ENCODE measurements at places on chromosomes 2 and 18. TPM values are rescaled to one million over a fixed set of nuclear protein-coding genes. Genes with fewer than 3 reads are reported as not detected.

The ACSL3 gene
- total RNA-seq: 47.9 TPM

The CHRNG gene
- total RNA-seq: not detected

The CD226 gene
- total RNA-seq: 125 TPM

The PDE1A gene
- total RNA-seq: not detected

The COL5A2 gene
- total RNA-seq: 0.41 TPM

All from T-helper 1 cell treated with Interleukin-12 subunit alpha and Interleukin-12 subunit beta and Interleukin-4 antibody, amounts not matched to agents 30 ng/mL and 1 ng/mL, for 36 hours (primary cell).